ENCODE measurements at places on chromosomes 3 and 15.

DNA sequence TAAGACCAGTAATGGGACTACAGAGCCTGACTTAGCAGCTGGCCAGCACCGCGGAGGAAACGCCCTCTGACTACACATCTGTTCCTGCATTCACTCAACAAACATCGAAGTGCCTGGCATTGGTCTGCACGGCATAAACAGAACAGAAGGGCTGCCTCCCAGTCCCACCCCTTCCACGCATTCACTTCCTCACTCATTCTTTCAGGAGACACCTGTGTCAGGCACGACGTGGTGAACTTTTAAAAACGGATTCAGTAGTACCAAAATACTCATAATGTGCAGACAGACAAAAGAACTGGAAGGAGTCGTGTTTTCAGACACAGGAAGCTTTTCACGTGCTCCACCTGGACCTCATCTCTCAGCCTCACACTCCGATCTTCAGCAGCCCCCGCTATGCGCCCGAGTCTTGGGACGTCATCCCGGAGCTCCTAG, 123.3 kb downstream of the XXYLT1 start:
- DNase-seq, result no peak

DNA sequence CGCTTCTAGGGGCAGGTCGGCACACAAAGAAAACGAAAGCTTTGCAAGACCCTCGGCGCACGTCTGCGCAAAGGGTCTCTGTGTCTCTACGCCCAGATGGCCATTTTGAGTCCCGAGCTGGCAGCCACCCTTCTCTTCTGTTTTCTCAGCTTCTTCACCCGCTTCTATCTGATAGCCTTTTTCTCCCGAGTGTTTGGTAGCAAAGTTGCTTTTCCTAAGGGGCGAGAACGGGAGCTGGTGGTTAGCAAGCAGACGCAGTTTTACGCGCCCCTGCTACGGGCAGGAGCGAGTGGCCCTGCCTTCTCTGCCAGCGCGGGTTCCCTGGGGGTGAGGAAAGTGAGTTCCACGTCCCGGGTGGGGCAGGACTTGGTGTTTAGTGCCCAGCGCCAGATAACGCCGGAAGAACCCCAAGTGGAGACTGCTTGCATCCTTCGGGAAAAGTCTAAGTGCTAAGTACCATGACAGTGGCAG, 2.9 kb upstream of the MKRN2 start:
- DNase-seq, result no peak

DNA sequence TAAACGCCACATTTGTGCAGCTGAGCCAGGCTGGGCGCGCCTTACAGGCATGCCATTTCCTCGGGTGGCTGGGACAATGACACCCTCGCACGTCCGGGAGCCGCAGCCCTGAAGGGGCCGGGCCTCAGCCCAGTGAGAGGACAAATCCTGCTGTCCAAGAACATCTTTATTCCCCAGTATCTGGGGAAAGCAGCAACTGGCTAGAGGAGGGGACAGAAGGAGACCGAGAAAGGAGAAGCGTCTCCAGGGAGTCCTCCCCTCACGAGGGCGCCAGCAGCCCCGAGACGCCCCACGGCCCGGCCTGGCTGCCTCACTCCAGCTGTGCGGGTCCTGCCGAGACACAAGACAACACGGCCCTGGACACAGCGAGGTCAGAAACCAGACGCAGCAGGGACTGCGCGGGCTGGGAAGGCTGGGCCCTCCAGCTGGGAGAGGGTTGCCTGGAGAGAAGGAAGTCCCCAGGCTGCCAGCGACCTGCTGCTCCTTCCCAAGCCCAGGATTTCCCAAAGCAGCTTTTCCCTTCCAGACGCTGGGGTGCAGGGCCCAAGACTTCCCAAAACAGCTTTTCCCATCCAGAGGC, 130.2 kb downstream of the CHSY1 start:
- no peak for DNase-seq

GRCh38 chr3:2771741-2772140, 338.4 kb downstream of the IL5RA start:
- no peak for DNase-seq

- DNase-seq, result no peak
Observed at GRCh38 chr3:151563305-151563704, 102.4 kb upstream of the IGSF10 start.

GRCh38 chr15:31330836-31331235, 4.2 kb downstream of the KLF13 start:
- no peak for DNase-seq

- no peak for DNase-seq
Observed at GRCh38 chr3:25817107-25817506, 27.2 kb downstream of the OXSM start.

DNA sequence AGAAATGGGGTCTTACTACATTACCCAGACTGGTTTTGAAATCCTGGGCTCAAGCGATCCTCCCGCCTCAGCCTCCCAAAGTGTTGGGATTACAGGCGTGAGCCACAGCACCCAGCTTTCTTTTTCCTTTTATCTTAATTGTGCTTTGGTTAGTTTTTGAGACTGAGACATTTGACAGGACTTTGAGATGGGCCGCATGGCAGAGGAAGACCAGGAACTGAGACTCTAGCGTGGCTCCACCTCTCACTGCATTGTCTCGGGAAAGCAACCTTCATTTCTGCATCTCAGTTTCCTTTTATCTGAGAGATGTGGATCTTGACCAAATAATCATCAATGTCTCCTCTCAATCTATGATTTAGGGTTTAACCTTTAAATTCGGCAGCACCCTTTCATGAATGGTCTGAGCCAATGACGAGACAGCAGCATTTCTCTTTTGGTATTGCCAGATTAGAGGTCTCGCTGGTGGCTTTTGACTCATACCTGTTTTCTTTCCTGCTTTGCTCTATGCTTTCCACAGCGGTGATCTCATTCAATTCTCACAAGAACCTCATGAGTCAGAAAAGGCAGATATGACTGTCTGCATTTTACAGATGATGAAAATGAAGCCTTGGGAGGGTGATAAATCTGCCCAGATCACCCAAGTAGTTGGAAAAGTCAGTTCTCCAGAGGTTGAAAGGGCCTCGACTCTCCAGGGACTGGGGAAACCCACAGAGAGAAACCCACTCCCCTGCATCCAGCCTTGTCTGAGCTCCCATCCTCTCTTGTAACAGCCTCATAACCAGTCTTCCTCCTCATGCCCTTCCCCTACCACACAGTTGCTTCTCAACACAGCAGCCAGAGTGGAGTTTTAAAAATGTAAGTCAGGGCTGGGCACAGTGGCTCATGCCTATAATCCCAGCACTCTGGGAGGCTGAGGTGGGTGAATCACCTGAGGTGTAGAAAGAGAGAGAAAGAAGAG, 84.8 kb upstream of the FOXB1 start:
- no peak for DNase-seq

DNA sequence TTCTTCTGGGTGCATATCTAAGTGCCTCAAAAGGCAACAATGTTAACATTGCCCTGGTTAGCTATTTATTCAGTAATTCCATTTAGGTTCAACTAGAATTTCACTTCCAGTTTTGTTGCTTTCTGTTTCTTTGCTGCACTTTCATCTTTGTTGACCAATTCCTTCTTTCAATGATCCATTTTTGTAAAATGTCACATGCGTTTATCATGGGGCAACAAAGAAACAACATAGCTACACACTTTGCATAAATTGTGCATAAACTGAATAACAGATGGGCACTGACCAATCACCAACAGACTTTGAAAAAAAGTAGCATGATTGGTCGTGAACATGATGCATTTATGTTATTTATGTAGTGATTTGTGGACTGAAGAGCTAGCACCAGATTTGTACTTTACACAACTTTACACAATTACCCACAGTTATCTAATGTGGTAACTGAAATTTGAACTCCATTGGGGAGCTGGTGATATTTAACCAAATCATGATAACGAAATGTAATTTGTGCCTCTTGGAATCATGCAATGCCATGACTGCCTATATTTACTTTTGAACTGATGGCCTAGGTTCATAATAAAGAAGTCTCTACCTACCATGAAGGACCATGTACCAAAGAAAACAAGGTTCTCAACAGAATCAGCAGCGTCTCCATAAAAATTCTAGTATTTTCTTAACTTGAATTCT, 7.1 kb upstream of the CPOX start:
- DNase-seq, result no peak

DNA sequence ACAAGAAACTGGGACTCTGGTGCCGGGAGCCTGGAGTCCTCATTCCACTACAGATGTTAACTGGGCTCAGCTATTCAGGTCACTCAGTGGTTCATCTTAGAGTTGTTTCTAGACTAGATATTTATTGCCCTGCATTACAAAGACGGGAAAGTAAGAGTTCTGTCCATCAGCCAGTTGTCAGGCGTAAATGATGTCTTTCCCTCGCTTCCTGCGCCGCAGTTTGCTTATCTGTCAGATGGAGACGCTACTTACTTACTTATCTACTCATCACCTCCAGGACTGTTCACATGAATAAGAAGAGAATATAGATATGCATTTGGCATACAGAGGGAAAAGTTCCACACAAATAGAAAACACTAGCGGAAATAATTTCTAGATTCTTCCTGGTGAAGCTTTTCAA, 47.8 kb upstream of the CGNL1 start:
- no peak for DNase-seq

DNA sequence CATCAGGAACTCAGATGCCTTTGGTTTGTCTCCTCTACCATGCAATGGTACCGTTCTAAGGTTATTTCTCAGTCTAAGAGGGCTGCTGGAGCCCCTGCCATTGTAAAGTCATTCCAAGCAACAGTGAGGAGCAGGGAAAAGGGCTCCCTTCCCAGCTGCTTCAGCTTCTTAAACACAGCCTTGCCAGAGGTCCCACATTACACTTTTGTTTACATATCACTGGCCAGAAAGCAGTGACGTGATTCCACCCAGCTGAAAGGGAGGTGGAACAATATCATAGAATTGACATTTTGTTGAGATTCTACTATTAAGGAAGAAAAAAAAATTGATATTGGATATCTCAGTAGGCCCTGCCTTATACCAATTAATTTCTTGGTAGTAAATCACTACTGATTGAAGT, 194.6 kb downstream of the SUCLG2 start:
- DNase-seq, result no peak

GRCh38 chr3:16906682-16907081, 21.9 kb downstream of the PLCL2 start:
- DNase-seq, result no peak
